Posterior vena cava (tissue), 2 donors: ENCODE measurements at places on chromosomes 3 and 15.
A peak's percentile ranks its signal among the peaks of the same experiment; 100 is the strongest.

- DNase-seq: no peak
Observed at GRCh38 chr15:100642213-100642949, 40.0 kb downstream of the ASB7 start.

DNA sequence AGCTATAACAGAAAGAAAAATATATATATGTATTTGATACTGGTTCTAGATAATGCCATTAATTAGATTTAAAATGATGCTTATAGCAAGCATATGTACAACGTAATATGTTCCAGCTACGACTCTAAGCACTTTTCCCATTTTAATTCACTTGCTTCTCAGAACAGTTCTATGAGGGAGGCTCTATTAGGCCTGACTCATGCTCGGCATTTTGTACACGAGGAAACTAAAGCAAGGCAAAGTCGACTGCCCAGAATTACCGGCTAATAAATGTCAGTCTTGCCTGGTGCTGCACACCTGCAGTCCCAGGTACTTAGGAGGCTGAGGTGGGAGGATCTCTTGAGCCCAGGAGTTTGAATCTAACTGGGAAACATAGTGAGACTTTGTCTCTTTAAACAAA is 106.0 kb downstream of the PTPRG start:
- no peak for DNase-seq

DNA sequence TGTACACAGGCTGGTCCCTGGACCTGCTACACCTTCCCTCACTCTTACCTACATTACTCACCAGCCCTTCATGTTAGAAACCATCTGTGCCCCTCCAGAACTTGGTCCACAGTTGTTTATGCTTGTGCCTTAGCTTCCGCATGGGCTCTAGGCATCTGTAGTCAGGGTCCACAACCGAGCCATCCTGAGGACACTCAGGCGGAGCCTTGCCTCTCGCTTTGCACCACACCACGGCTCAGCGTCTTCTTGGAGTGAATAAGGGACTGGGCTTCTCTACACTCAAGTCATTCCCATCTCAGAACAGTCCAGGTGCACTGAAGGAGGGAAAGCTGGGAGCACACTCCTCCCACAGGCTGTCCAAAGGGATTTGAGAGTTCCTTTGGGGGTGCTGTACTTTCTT is 97.8 kb downstream of the HMG20A start:
- DNase-seq: no peak

GRCh38 chr3:117719316-117719926 is 1009.8 kb downstream of the TUSC7 start:
- DNase-seq: no peak

DNA sequence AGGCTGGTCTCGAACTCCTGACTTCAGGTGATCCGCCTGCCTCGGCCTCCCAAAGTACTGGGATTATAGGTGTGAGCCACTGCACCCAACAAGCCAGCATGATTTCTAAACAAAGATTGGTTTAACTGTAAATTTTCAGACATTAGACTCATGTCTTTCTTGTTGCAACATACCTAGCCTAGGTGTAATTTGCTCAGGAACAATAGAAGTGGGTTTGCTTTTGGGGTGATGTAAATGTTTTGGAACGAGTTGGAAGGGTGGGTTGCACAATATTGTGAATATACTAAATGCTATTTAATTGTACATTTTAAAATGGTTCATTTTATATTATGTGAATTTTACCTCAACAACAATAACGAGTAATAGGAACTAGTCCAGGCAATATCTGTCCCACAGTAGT is 7.1 kb downstream of the CCR4 start:
- no peak for DNase-seq

DNA sequence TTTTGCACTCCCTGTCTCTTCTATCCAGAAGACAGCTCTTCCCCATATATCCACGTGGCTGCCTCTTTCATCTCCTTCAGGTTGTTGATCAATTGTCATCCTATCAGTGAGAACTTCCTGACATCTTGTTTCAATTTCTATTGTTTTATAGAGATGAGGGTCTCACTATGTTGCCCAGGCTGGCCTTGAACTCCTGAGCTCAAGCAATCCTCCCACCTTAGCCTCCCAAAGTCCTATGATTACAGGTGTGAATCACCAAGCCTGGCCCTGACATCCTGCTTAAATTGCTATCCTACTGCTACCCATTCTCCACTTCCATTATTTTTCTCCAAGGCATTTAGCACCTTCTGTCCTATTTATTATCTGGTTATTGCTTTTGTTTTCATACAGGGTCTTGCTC is 44.9 kb upstream of the IREB2 start:
- no peak for DNase-seq

DNA sequence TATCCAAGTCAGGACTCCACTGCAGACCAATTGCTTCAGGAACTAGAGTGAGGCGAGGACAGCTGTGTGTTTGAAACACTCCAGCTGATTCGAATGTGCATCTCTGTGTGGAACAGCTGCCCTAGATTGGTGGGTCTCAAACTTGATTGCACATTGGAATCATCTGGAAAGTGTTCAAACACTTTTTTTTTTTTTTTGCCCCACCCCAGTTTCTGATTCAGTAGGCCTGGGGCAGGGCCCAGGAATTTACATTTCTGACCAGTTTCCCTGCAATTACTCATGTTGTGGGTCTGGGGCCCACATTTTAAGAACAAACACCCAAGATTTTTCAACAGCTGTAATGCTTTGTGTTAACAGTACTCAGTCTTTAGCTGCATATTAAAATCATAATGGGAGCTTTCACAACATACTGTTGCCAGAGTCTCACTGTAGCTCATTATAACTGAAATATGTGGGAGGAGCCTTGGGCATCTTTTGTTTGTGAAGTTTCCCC is 156.6 kb downstream of the NR1D2 start:
- no peak for DNase-seq

DNA sequence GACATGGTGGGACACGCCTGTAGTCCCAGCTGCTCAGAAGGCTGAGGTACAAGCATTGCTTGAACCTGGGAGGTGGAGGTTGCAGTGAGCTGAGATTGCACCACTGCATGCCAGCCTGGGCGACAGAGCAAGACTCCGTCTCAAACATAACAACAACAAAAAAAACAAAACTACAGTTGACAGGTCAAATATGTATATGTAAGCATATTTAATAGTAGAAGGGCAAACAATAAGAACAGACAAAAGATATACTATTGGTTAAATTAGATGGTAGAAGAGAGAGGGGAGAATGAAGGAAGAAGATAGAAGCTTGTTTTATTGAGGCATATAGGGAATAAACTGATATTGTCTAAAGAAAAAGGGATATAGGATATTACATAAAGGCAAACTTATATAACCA is 247.1 kb downstream of the KLF13 start:
- DNase-seq: no peak

DNA sequence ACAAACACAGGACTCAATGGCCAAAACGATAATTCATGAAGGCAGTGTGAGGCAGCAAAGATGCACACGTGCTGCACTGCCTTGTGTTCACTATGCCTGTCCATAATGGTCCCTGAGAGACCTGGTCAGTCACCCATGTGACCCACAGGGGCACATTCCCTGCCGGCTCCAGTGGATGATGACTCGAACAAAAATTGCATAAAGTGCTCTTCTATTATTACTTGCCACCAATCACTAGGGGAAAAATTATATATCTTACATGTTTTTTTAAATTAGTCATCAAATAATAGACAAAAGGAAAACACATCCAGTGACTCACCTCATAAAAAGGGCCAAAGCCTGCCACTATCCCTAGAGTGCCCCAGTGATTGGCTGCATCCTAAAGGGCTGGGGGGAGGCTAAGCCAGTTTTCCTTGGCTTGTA is 47.5 kb downstream of the UBP1 start:
- no peak for DNase-seq

- DNase-seq: no peak
Observed at GRCh38 chr3:179227349-179227748, 23.6 kb downstream of the KCNMB3 start.

GRCh38 chr3:191523148-191523547 is 62.2 kb downstream of the PYDC2 start:
- no peak for DNase-seq

GRCh38 chr15:30036036-30036703 is 46.6 kb upstream of the GOLGA8J start:
- no peak for DNase-seq

- no peak for DNase-seq
Observed at GRCh38 chr3:107662586-107662985, 139.8 kb downstream of the BBX start.

- no peak for DNase-seq
Observed at GRCh38 chr3:30663533-30664241, 57.3 kb downstream of the TGFBR2 start.

DNA sequence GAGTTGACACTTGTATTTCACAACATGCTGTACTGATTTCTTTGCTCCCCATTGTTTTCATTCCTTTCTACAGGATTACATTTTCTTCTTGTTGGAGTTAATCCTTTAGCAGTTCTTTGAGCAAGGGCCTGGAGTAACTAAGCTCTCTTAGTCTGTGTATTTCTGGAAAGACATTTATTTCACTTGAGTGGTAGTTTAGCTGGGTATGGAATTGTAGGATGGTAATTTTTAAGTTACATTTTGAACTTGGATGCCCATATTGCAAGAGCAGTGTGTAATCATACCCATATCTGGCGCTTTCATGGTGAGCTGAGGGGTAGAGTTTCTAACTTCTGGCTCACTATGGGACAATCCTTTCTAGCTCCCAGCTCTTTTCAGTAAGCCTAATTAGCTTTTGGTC is 74.6 kb downstream of the SLC6A11 start:
- no peak for DNase-seq

DNA sequence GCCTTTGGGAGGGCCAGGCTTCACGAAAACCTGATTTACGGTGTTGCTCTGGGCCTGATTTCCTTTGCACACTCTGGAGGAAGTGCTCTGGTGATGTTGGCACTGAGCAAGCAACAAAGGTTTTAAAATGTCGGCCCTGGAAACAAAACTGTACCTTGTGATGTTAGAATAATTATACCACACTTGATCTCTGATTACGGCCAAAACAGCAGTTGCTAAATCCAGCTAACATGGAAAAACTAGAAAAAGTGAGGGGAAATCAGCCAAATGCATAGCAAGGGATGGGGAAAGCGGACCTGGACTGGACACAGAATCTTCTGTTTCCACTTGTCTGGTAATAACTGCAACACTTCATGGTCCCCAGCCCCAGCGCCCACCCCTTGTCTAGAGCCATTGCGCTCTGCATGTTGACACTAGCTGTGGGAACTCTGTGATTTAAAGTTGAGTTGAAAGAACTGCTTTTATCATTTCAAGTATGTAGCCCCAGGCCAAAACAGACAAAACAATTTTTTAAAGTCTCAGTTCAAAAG is 120.1 kb downstream of the VGLL4 start:
- no peak for DNase-seq

- DNase-seq: peak; percentile 81
Observed at GRCh38 chr3:2099028-2099671, 484 bp downstream of the CNTN4 start.

DNA sequence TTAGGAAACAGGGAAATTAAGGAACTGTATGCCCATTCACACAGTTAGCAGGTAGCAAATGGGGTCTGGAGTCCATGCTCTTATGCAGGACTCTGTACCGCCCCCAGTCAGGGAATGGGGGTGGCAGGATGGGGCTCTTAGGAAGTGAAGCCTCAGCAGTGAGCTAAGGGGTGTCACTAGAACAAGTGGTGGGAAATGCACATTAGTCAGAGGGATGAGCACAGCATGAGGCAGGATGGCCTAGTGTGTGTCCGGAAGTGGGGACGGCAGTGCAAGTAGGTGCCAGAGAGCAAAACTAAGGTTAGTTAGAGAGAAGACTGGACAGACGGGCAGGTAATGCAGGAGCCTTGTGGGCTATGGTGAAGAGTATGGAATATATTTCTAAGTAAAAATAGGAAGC is 60.7 kb downstream of the ST3GAL6 start:
- DNase-seq: no peak

GRCh38 chr3:171770689-171771620 is 39.3 kb downstream of the PLD1 start:
- DNase-seq: no peak

GRCh38 chr3:186798239-186798874 is 7.9 kb downstream of the RFC4 start:
- no peak for DNase-seq
